Fibroblast of villous mesenchyme (primary cell): ENCODE measurements at places on chromosomes 7 and 10. TPM values are rescaled to one million over a fixed set of nuclear protein-coding genes. Genes with fewer than 3 reads are reported as not detected.

DNA sequence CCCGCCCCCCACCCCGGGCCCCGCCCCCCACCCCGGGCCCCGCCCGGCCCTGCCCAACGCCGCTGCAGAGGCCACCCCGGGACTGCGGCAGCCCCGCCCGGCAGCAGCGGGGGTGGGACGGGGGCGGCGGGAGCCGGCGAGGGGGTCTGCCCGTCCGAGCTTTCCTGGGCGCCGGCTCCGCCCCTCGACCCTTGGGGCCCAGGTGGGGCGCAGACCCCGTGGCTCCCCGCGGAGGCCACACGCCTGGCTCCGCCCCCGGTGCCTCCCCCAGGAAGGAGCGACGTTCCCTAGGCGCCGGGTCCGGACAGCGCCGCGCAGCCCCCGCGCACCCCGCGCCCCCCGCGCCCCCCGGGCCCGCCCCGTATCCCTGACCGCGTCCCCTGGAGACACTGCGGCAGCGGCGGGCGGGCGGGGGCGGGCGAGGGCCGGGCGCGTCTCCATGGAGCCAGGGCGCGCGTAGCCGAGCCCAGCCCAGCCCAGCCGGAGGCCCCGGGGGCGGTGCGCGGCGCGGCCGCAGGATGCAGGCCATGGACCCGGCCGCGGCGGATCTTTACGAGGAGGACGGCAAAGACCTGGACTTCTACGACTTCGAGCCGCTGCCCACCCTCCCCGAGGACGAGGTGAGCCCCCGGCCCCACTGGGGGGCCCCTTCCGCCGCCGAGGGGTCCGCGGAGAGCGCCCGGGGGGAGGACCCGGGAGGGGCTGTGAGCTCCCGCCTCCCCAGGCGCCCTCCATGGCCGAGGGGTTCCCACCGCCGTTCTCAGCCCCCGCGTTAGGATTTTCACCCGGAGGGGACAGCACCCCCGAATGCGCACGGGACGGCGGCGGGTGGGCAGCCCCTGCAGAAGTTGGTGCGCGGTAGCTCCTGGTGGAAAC, at the start of gene KNDC1:
Gene KNDC1 (plus strand): TSS at position 270 of the 876 bp plus-strand sequence. CDS start 249 bp downstream, at position 519.
- peak; percentile 22 for DNase-seq

- DNase-seq: no peak
Measured at GRCh38 chr10:89216056-89216455, 8.9 kb upstream of the CH25H start.

SKIDA1 gene
- 0.32 and 0.43 TPM in 2 replicates for total RNA-seq

RSPH10B gene
- under 0.01 TPM in 1 of 2 replicates, not detected in the other for total RNA-seq

GRCh38 chr10:8189458-8189857, 135.0 kb downstream of the GATA3 start:
- no peak for DNase-seq

DNA sequence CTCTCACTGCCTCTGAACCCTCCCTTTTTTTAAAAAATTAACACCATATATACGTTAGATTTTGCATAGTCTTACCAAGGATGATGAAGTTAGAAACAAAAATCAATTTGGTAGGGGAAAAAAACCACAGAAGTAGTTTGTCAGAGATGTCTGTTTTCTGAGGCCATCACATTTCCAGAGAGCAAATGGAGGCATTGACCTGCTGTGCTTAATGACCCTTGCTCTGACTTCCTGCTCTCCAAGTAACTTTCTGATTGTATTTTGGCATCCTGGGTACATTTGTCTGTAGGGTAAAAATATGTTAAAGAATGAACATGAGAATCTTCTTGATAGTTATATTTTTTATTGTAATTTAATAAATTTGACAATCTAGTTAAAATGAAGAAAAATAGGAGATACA, 140.2 kb downstream of the LCOR start:
- no peak for DNase-seq

CCL24 gene
- not detected in 2 replicates for total RNA-seq
